Stimulated activated CD4-positive, alpha-beta T cell treated with anti-CD3 and anti-CD28 coated beads, Interleukin-1b, Interleukin-23, amount 100 ng/mL, for 1 hour (primary cell): ENCODE measurements at places on chromosomes 5 and 9.

DNA sequence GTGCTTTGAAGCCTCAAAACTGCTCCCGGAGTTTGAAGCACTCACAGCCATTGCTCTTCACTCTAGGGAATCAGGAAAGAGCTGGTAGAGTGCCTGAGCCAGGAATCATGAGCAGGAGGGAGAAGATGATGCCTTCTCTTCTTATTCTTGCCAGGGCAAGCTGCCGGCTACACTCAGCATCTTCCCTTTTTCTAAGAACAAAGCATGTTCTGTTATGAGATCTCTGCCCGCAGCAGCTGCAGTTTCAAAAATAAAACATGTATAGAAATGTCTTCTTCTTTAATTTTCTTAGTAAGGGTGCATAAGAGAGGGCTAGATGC lies 57.9 kb upstream of the RICTOR start:
- DNase-seq, result no peak

- no peak for DNase-seq
These were observed 342.5 kb downstream of the SPATA31D1 start for GRCh38 chr9:82331079-82331478.

- DNase-seq, result no peak
These were observed 332.7 kb downstream of the PRDM9 start for GRCh38 chr5:23840083-23840482.

DNA sequence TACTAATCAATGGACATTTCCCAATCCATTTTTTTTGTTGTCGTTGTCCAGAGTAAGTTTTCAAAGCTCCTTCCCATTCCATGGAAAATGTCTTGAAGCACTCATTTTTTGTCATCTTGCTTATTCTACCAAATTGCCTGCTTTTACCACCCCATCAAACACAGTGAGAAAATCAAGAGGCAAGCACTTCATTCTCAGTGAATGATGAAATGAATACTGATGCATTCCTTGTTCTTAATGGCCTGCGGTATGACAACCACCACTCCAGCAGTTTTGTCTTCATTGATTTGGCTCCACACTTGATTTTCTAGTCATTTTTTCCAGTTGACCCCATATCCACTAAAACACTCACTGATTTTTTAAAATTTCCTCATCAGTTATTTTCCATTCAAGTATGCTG lies 193.5 kb upstream of the ANKH start:
- DNase-seq, result no peak

GRCh38 chr9:115167175-115167574 lies 49.2 kb upstream of the TNC start:
- DNase-seq, result no peak

GRCh38 chr9:80885894-80886293 lies 803.5 kb downstream of the TLE1 start:
- DNase-seq, result no peak

- DNase-seq, result no peak
These were observed 490.7 kb upstream of the PTPRD start for GRCh38 chr9:11103525-11103924.

- DNase-seq, result no peak
These were observed 622.8 kb downstream of the PSAT1 start for GRCh38 chr9:78919701-78920100.

GRCh38 chr5:121199216-121199999 lies 652.3 kb upstream of the FTMT start:
- no peak for DNase-seq

- no peak for DNase-seq
These were observed 88.8 kb downstream of the NSUN2 start for GRCh38 chr5:6543830-6544560.

- DNase-seq, result no peak
These were observed 558.0 kb downstream of the EBF1 start for GRCh38 chr5:158541536-158542297.

- DNase-seq, result no peak
These were observed 134.4 kb downstream of the PTTG1 start for GRCh38 chr5:160555971-160556631.

- no peak for DNase-seq
These were observed 99.0 kb upstream of the RANBP6 start for GRCh38 chr9:6114424-6114823.

- no peak for DNase-seq
These were observed 29.4 kb upstream of the HSD17B3 start for GRCh38 chr9:96331236-96331947.

GRCh38 chr5:164002214-164002613 lies 496.8 kb downstream of the MAT2B start:
- no peak for DNase-seq

- DNase-seq, result no peak
These were observed 242.4 kb downstream of the LURAP1L start for GRCh38 chr9:13017260-13017659.

DNA sequence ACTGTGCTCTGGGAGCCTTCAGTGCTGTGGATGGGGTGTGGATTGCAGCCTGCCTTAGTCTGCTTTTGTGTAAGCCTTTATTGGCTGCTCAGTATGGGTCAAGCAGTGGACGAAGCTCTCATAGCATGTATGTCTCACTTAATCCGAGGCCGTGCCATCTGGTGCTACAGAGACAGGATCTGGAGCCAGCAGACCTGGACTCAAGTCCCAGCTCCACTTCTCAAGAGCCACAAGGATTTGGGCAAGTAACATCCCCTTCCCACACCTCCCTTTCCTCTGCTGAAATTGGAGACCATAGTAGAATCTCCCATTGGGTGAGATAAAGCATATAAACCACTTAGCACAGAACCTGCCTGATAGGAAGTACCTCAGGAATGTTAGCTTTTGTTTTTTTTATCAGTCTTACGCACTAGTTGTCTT lies 23.4 kb upstream of the LECT2 start:
- no peak for DNase-seq

GRCh38 chr9:129459547-129460322 lies 161.2 kb downstream of the C9orf50 start:
- no peak for DNase-seq

DNA sequence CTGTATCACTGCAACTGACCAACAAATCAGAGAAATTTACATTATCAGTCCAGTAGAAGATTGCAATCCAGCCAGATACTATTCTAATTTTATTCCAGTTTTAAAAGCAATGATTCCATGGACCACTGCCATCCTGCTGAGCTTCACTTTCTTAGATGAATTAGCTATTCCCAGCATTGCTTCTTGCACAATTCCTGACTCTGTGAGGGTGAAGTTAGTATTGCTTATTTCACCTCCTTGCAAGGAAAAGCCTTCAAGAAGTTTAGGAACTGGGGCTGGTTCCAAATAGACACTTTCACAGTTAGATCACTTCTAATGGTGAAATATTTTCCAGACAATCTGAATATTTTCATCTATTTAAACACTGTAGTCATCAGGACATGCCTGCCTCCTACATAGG lies 338.6 kb upstream of the TNC start:
- DNase-seq, result no peak

DNA sequence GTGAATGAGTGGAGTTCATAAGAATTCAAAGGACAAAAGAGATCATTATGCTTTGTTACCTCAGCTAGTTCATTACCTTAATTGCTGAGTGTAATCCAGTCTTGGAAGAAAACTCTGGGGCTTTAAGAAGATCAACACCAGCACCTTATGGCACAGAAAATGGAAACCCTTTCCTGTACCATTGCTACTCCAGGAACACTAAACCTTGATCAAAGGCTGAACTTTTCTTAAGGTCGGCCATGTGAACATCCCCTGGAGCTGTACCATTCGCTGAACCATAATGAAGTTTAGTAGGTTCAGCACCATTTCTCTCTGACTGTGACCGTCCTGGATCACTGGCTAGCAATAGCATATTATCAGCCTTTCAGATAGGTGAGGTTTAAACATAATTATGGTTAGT lies 97.4 kb downstream of the PBX3 start:
- no peak for DNase-seq

DNA sequence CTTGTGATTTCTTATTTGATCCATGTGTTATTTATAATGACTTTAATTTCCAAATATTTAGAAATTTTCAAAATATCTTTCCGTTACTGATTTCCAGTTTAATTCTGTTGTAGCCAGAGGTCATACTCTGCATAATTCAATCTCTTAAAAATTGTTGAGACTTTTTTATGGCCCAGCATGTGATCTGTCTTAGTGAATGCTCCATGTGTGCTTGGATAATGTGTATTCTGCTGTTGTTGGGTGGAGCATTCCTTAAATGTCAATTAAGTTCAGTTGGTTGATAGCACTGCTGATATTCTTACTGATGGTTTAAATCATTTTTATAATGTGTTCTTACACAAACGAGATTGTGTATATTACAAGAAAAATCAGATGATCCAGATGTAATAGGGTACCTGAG lies 180.8 kb downstream of the RGS3 start:
- no peak for DNase-seq

GRCh38 chr5:56037531-56038010 lies 42.8 kb upstream of the IL6ST start:
- DNase-seq, result no peak

DNA sequence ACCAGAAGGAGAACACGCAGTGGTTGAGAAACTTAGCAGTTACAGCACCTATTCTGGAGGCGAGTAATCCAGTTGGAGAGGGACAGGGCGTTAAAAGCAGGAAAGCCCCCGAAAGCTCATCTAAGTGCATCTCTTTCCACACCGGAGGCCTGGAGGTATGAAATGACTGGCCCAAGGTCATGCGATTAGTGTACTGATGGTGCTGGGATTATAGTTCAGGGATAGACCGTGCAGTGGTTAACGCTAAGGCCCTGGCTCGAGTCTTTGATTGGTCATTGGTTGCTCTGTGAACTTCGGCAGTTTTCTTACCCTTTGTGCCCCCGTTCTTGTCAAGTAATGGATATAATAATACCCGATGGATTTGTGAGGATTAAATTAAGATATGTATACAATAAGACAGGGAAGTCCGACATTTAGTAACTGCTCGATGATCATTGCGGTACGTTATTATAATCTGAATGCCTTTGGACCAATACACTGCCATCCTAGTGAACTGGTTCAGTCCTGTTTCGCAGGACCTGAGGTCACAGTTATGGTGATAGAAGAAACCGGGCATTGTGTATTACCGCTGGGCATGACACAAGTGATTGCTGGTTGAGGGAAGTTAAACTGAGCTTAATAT lies 960 bp downstream of the CANX start:
- no peak for DNase-seq
